ENCODE measurements at places on chromosomes 7 and 10.
A peak's percentile ranks its signal among the peaks of the same experiment; 100 is the strongest.

DNA sequence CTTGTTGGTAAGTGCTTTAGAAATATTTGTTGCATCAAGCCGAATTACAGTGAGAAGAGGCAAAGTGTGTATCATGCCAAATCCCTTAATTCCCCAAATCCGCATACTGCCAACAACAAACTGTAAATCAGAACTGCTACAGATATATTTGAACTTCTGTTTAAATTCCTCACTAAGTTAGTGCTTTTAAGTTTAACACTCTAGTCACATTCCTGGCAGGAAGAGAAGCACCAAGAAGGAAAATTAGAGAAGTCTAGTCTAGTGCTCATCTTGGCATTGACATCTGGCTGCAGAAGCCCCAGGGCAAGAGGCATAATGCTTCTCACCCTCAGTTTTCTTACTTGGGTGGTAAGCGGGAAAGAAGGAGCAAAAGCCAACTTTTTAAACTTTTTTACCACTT is 343.5 kb downstream of the GPR37 start:
- no peak for DNase-seq

- DNase-seq = no peak
Observed at GRCh38 chr10:106320078-106320477, 844.4 kb downstream of the SORCS1 start.

DNA sequence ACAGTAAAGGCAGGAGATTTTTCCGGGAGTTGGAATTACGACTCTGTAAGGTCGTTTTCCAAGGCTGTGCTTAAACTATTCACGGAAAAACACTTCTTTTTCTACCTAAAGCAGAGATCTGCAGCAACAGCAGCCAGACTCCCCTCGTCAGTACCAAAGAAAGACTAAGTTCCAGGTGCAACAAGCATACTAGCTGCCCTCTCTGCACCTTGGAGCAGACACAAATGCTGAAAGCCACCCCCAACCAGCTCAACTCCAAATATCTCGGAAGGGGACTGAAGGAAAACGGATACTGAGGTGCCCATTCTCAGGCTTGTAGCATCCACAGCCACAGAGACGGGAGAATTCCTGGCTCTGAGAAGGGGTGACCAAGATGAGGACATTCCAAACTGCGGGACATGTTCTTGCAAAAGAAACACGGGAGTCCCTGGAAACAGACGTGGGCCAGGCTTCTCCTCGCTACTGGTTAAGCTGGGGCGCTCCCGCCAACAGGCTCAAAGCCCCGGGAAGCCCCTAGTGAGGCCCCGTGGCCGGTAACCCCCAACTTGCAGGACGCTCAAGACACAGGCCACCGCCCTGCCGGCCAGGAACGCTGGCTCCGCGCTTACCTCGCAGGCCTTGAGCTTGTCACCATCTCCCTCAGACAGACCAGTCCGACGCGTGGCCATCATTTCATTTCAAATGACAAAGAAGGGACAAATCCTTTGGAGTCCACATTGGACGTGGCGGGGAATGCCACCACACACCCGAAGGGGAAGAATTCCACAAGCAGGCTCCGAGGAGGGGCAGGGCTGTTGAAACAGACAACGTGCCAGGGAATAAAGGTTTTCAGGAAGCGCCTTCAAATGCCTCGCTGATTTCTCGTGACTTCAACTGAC is 2.2 kb downstream of the ARHGAP21 start:
- no peak for DNase-seq

GRCh38 chr7:159094023-159094740 is 50.5 kb downstream of the VIPR2 start:
- peak; percentile 20 for DNase-seq

- no peak for DNase-seq
Observed at GRCh38 chr7:134694299-134694698, 47.6 kb downstream of the BPGM start.
